ENCODE measurements at places on chromosomes 6 and 20.

DNA sequence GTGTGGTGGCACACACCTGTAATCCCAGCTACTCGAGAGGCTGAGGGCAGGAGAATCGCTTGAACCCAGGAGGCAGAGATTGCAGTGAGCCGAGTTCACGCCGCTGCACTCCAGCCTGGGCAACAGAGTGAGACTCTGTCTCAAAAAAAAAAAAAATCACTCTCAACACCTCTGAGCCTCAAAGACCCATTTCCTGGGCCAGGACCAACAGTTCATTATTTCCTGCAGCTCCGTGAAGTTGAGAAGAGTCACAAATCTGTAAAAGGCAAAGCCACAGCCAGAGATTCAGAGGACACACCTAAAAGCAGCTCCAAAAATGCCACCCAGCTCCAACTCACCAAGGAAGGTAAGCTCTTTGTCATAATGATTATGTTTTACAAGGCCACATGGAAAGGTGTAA lies 15.2 kb upstream of the NOP56 start:
- no peak for DNase-seq

DNA sequence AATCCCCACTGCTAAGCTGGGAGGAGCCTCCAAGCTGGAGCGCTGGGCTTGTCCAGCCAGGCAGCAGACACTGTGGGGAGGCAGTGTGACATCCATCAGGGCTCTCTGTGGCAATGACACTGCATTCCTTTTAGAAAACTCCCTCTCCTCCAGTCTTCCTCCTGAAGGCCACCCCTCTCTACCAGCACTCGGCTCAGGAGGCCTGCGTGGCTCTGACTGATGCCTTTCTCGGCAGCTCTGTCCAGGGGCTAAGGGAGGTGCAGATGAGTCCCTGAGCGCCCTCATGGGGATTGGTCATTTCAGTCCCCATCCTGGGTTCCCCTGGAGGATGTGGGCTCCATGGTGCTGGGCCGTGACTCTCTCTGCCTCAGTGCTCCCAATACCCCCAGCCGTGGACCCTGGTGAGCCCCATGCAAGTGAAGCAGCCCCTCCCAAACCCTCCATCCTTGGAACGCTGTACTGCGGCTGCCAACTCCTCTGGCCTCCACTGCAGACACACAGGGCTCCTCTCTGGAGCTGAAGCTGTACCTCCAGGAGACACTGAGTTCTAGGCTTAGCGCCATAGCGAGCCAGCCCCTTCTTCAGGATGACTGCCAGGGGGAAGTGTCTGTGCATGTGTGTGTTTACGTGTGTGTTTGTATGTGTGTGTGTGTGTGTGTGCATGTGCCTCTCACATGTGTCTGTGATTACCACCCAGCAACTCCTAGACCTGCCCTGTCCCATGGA lies 209.6 kb downstream of the ERMARD start:
- DNase-seq: no peak

DNA sequence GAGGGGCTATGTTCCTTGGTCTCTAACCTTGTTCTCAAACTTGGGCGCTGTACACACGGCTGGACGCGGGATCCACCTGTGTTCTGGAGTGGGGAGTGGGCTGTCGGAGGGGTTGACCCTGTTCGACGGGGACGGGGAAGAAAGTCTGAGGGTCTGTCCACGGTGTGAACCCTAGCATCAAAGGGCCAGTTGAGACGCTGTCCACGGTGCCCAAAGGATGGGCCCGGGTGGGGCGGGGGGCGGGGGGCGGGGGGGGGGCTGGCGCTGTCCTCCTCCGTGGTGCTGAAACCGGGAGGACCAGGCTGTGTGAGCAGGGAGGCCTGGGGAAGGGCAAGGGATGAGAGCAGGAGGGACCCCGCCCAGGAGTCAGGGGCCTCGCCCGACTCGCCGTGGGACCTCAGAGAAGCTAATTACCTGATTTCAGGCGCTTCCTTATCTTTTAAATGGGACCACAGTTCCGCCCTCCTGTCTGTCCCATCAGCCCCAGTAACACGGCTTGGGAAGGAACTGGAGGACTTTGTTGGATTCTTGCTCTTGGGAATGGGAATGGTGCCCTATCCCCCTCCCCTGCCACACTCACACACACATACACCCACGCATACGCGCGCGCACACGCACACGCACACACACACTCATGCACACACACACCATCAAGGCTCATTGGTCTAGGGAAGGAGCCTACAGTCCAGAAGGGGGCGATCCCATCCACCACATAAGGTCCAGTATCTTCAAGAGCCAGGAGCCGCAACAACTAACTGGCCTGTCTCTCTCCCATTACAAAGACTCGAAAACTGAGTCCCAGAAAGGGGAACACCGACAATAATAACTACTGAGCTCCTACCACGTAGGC lies 1.0 kb upstream of the VSTM2L start:
- no peak for DNase-seq

GRCh38 chr6:83218646-83219045 lies 25.5 kb downstream of the RWDD2A start:
- no peak for DNase-seq

DNA sequence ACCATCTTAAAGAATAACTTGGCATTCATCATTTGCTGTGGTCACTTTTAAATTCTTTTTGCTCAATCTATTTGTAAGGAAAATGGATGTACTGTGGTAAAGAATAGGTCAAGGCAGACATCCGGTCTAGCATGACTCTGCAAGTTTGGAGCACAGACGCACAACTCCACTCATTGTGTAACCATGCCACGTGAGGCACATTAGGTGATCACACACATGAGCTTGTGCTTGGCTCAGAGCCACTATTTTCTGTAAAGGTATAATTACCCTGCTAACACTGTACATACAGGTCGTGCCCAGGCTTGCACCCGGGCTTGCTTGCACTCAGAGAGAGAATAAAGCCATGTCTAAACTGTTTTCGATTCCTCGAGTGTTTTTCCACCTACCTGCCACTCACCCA lies 1289.1 kb upstream of the ADGRB3 start:
- no peak for DNase-seq

GRCh38 chr6:44073612-44074438 lies 53.4 kb downstream of the MRPL14 start:
- DNase-seq: no peak

- DNase-seq: no peak
Measured at GRCh38 chr6:170145272-170145592, 145.6 kb downstream of the DLL1 start.

DNA sequence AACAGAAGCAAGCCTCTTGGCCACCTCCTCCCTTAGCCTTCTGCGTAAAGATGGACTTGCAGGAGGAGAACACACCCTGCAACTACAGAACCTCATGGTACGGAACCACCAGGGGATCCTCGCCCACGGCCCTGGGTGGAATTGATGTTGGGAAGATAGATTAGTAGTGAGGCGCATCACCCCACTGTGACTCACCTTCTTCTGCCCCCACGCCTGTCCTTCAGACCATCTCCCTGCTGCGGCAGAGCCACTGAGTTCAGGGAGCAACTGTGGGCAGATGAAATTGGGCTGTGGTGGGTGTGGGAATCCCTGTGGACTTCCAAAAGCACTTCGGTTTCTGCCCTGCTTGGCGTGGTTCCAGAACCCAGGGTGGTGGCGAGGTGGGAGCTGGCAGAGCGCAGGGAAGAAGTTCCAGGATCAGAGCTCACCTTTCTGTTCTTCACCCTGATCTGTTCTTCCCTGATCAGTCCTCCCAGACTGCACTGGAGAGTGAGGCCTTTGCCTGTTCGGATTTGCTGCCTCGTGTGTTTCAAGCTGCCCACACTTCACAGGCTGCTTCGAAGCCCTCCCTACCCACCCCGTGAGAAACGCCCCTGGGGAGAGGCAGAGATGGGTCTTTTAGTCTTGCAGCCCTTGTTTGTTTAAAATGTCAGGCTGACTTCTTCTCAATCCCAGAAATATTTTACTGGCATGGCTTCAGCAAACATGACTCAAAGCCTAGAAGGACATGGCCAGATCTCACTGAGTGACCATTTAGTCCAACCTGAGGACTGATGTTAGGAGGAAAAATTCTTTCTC lies 92.8 kb upstream of the MLN start:
- DNase-seq: no peak

DNA sequence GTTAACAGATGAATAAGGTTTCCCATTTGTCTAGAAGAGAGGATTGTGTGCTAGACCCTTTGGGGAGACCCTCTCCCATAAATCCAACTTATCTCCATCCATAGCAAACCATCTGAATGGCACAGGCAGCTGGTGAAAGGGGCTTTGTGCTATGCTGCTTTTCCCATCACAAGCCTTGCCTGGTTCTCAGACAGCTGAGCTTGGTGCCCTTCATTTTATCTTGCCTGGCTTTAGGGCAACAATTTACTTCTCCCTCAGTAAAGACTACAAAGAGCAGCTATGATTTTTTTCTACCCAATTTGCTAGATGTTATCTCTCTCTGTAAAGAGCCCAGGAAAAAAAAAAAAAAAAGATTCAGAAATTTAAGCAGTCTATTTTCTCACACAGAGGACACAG lies 117.0 kb upstream of the COL21A1 start:
- no peak for DNase-seq

GRCh38 chr6:16140607-16141006 lies 11.7 kb downstream of the MYLIP start:
- no peak for DNase-seq

- no peak for DNase-seq
Measured at GRCh38 chr6:139448998-139449610, 74.7 kb upstream of the CITED2 start.

DNA sequence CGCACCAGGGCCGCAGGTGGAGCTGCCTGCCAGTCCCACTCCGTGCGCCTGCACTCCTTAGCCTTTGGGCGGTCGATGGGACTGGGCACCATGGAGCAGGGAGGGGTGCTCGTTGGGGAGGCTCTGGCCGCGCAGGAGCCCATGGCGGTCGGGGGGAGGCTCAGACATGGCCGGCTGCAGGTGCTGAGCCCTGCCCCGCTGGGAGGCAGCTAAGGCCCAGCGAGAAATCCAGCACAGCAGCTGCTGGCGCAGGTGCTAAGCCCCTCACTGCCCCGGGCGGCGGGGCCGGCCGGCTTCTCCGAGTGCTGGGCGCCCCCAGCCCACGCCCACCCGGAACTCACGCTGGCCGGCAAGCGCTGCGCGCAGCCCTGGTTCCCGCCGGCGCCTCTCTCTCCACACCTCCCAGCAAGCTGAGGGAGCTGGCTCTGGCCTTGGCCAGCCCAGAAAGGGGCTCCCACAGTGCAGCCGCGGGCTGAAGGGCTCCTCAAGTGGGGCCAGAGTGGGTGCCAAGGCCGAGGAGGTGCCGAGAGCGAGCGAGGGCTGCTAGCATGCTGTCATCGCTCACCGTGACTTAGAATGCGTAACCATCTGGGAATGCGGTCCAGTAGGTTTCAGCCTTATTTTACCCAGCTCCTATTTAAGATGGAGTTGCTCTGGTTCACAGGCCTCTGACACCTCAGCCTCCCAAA lies 77.3 kb downstream of the C6orf52 start:
- no peak for DNase-seq

- DNase-seq: peak; percentile 31
Measured at GRCh38 chr20:41697861-41698559, 79.8 kb upstream of the CHD6 start.

DNA sequence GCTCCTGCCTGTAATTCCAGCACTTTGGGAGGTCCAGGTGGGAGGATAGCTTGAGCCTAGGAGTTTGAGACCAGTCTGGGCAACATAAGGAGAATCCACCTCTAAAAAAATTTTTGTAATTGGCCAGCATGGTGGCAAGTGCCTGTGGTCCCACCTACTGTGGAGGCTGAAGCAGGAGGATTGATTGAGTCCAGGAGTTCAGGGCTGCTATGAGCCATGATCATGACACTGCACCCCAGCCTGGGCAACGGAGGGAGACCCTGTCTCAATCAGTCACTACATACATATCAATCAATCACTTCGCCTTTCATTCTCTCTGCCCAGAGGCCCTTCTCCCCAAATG lies 1.1 kb upstream of the STK38 start:
- DNase-seq: no peak

DNA sequence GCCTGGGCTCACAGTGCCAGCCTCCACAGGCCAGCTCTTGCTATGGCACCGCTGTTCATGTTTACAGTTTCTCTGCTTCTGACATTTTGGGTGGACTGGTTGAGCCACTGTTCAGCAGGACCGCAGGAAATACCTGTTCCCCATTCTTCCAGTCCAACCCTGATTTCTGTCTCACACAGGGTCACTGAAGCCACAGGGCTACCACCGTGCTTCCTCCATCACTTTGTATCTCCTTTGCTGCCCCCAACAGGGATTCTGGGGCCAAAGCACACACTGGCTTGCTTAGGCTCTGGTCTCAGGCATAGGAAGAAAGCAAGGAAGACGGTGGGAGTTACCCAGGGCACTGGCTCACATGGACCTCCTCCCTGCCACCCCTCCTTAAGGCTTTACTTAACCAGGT lies 164.5 kb downstream of the UNC5CL start:
- no peak for DNase-seq

Data from CD4-positive, alpha-beta memory T cell (primary cell).